Stimulated activated CD8-positive, alpha-beta memory T cell treated with anti-CD3 and anti-CD28 coated beads, Interleukin-15, amount 100 ng/mL, for 24 hours (primary cell): ENCODE measurements at places on chromosomes 6 and 20.
A peak's percentile ranks its signal among the peaks of the same experiment; 100 is the strongest.

- DNase-seq, result no peak
Measured at GRCh38 chr20:51970858-51971257, 168.5 kb upstream of the SALL4 start.

DNA sequence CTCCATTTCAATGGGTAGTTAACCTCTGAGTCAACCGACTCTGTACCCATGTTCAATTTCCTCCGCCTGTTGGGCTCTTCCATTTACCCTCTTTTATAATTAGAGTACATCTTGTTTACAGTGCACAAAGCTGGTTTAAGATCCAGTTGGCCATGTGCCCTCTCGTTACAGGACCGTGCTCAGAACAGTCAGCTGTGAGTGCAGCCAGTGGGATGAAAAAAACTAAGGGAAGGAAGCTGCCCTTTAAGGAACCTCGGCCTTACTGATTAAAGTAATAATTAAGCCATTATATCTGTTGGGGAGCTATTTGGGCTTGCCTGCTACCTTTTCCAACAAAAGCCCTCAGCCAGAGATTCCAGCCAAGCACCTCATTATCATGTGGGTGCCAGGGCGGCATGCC, 68.8 kb downstream of the TMEM170B start:
- DNase-seq, result no peak

GRCh38 chr6:78484198-78485064, 382.9 kb upstream of the IRAK1BP1 start:
- DNase-seq, result no peak

DNA sequence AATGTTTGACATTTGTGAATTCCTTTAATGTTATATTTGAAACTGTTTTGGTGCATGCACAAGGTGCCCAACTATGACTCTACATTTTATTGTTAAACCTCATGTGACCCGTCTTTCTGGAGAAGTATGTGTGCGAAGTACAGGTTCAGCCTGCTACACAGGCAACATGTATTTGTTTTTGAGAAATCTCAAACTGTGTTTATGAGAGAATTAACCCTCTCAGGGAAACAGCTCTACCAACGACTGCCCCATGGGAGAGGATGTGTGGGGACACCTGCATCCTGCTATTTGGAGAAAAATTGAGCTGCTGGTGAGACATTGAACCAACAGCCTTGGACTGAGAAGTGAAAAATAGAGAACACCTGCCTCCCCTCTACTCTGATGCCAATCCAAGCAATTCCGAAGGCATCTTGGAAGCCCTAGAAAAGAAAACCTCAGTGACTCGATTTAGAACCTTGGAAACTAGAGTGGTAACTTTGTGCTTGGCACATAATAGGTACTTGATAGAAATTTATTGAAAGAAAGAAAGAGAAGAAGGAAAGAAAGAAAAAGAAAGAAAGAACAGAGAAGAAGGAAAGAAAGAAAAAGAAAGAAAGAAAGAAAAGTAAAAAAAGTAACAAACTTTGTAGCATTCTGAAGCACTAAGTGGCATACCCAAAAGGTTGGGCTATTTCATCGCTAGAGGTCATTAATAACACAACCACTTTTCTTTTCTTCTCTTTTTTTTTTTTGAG, 2.9 kb upstream of the AKAP12 start:
- DNase-seq, result no peak

GRCh38 chr20:32429343-32429742, 71.2 kb downstream of the ASXL1 start:
- DNase-seq, result no peak

DNA sequence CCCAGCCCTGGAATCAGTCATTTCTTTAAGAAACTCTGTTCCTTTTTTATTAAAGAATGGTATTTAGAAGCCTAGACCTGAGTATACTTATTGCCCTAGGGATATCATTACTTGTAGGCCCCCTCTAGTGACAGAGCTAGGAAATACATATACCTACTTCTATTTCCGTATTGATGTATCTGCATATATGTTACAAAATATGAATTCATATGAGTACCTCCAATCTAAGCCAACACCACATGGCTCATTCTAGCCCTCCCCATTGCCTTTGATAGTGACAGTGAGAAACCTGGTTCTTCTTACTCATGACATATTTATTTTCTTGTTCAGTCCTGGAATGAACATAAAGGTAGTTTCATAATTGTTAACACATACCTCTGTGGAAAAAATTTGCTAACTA, 137.2 kb downstream of the FARS2 start:
- DNase-seq, result no peak

GRCh38 chr6:155382338-155382685, 68.0 kb upstream of the TFB1M start:
- DNase-seq, result no peak

DNA sequence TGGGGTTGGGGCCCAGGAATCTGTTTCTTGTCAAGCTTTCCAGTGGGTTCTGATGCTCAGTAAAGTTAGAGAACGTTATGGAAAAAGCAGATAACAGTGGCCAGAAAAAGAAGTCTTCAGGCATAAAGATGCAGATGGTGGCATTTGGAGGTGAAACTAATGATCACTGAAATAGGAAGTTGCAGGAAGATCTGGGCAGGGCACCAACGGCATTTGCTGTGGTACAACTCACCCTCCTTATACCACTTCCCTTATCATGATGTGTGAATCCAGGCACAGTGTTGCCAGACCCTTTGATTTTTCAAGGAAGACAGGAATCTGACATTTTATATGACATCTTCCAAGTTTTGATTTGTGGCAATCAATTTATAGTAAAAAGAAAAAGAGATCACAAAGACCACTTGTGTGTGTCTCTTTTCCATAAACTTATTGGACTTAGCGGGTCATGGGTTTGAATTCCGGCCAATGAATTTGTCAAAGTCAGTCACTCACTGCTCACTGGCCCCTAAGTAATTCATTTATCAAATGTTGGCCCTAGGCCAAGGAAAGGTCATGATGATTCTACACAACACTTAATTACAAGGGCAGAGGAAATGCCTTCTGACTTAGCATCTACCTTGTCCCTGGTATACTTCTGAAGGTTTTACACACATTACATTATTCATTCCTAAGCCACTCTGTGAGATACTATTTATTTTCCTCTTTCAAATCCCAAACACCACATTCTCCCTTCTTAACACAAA, 37.6 kb downstream of the LAMP5 start:
- DNase-seq, result no peak

- no peak for DNase-seq
Measured at GRCh38 chr6:104601721-104602120, 258.0 kb downstream of the HACE1 start.

GRCh38 chr20:45316150-45317080, 8.3 kb upstream of the MATN4 start:
- no peak for DNase-seq

GRCh38 chr20:55678970-55679667, 326.2 kb downstream of the CBLN4 start:
- no peak for DNase-seq

DNA sequence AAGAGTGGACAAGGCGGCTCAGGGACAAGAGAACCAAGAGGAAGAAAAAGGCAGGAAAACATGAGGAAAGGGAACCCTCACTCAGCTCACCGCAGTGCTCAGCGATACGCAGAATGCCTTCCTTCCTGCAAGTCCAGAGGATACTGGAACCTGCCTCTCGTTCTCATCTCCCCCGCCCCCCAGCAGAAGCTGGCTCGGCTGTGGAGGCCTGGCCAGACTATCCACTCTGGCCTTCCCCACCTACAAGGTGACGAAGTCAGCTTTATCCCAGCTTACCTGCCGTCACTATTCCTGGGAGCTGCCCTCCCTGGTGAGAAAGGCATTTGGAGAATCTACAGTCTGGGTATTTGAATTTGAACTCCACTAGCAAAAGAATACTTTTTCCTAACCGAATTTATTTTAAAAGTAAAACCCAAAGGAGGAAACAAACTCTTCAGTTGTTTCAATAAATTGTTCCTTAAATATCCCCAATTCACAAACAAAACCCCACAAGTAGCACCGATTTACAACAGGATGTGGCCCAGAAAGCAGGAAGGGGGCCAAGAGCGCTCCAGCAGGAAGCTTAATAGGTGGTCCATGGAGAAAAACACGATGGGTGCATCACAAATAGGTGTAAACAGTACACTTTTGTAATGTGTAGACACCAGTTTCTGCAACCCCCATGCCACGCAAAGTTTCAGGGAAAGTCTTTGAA, 2.1 kb upstream of the DIDO1 start:
- no peak for DNase-seq

GRCh38 chr6:65938000-65938399, 231.0 kb upstream of the EYS start:
- DNase-seq, result no peak

- DNase-seq, result no peak
Measured at GRCh38 chr6:137005073-137005472, 39.7 kb downstream of the IL20RA start.

DNA sequence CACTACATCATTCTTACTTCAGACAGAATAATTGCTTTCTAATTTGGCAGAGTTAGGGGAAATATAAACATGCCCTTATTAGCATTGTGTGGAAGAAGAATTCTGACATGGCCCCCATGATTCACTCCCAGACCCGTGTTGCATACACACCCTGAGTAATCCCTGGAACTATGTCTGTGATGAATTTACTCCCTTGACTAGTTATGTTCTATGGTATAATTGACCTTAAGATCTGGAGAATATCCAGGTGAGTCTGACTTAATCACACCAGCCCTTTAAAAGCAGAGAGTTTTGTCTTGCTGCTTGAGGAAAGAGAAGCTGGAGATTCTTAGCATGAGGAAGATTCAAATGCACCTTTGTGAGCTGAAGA, 262.9 kb downstream of the SOX4 start:
- DNase-seq, result no peak

- no peak for DNase-seq
Measured at GRCh38 chr6:117441824-117442264, 16.1 kb upstream of the ROS1 start.

GRCh38 chr20:5448449-5449118, 131.8 kb upstream of the PROKR2 start:
- peak; percentile 22 for DNase-seq

DNA sequence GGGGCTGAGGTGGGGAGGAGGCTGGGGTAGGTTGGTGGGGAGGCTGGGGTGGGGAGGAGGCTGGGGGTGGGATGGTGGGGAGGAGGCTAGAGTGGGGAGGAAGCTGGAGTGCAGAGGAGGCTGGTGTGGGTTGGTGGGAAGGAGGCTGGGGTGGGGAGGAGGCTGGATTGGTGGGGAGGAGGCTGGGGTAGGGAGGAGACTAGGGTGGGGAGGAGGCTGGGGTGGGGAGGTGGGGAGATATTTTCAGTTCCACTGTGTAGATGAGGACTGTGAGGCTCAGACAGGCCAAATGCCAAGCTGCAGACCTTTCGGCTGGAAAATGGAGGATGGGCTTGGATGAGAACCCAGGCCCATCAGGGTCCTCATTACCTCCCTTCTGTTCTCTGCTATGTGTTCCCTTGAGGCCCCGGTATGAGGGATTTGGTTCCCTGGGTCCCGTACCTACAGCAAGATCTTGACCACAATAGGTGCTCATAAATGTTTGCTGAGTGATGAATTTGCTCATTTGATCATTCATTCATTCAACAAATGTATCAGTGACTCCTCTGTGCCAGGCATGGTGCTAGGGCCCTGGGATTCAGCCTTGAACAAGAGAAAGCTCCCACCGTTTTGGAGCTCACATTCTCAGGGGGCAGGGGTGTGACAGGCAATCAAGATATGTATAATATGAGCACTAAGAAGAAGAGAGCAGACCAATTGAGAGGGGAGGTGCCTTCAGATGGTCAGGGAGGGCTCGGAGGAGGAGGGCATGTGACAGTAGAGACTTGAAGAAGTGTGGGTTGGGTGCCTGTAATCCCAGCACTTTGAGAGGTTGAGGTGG, 36.1 kb upstream of the NOL4L start:
- no peak for DNase-seq

DNA sequence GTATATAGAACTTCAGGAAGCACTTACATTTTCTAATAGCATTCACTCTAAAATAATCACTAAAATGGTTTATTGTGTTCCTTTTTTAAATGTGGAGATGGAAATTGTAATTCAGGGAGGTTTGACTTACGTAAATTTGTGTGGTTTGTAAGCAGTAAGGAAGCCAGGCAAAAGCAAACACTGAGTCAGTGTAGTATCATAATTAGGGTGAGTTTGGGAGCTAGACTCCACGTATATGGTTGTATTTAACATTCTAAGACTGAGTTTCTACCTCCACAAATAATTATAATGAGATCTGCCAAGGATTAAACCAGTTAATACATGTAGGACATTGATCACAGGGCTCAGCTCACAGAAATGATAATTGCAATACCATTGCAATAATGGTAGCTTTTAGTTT, 425.5 kb downstream of the CBLN4 start:
- DNase-seq, result no peak

- no peak for DNase-seq
Measured at GRCh38 chr6:136210398-136211165, 39.5 kb downstream of the MTFR2 start.

DNA sequence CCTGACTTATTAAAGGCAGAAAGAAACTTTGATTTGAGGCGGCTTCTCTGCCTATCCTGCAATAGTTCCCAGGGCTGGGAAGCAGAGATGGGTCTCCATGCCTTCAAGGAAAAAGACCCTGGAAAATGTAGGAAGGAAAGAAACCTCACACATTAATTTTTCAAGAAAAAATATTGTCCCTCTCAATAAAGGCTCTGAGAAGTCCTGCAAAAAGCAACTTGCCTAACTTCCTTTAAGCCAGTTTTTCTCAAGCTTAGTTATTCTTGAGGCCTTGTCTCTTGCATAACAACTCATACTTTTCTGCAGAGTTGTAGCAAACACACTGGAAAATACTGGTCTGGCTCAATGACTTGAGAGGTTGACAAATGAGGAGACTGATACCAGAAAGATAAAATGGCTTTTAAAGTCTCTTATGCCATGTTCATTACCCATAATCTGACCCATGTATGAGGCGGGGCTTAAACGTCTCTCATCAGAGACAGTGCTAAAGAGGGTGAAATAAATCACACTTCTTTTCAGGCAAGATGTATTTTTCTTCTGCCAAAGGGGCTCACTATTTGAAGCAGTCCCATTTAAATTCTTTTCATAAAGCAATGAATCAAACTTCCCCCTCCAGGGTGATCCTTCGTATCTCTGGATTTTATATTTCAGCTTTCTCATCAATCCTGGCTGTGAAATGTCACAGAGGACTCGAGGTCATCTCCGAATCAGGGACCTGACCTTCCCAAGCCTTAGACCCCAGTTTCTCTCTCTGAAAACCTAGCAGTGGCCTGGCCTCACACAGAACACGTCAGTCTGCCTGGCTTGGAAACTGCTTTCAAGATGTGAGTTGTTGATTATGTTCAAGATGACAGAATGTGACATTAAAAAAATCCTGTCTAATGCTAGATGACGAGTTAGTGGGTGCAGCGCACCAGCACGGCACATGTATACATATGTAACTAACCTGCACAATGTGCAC, 82.3 kb upstream of the KCNG1 start:
- DNase-seq, result no peak
